ENCODE measurements at places on chromosomes 3 and 15. TPM values are rescaled to one million over a fixed set of nuclear protein-coding genes. Genes with fewer than 3 reads are reported as not detected.

The CPEB1 gene
- total RNA-seq = not detected

The GALNT15 gene
- total RNA-seq = not detected

The ADAMTS17 gene
- total RNA-seq = not detected

DNA sequence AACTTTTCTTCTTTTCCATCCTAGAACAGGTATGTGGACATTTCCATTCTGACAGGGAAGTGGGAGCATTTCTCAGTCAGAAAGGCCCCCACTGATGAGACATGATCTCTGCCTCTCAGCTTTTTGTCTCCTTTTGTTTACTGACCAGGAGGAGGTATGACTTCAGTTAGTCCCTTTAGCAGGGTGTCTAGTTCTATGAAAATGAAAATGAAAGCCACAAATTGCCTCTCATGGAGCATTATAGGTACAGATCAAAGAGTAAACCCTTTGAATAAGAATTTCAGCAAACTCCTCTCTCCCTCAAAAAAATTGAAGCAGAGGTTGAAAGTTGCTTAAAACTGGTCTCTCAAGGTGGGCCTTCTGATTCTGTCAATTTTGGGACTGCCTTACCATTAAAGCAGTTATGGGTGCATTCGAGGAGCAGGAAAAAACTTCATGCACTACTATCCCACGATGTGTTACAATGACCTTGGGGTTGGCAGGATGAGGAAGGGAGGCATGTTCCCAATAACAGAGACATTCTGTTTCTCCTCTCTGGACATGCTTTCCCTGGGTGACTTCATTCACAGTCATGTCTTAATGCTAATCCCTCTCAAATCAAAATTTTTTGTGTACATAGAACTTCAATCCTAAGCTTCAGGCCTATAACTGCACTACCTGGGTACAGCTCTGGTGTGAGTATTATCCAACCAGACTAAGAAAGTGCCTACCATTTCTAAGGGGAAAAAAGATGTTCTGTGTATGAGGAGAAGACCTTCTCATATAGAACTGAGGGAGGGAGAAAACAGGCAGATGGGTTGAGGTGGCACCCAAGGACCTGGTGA, 50.6 kb upstream of the TBC1D23 start:
- no peak overlapping the region for H3K27ac ChIP-seq
- no peaks in the 10 kb centered on the region for H3K27me3 ChIP-seq
- H3K4me1 ChIP-seq = peaks cover 9% of the 10 kb centered on the region
- peak overlapping the region; percentile 3 for H3K4me3 ChIP-seq
- H3K36me3 ChIP-seq = no peaks in the 10 kb centered on the region

The AQP9 gene
- total RNA-seq = 0.10 TPM

DNA sequence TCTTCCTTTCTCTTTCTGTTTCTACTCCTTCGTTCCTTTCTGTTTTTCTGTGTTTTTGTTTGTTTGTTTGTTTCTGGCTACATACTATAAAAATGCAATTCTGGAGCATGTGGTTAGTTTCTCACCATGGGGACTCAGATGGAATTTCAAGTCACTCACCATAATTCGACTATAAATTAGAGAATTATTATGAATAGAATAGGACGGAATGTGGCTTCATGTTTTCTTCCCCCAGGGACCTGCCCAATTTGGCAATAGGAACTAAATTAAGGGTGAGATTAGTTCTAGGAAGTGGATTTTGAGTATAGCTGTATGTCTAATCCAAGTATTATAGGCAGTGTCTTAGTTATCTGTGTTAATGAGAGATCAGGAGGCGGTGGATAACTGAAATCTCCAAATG, 96.9 kb downstream of the THSD4 start:
- H3K27ac ChIP-seq = no peak overlapping the region
- no peaks in the 10 kb centered on the region for H3K4me1 ChIP-seq
- no peak for DNase-seq
- H3K36me3 ChIP-seq = no peaks in the 10 kb centered on the region
- H3K4me3 ChIP-seq = no peak overlapping the region
- H3K27me3 ChIP-seq = peaks cover 3% of the 10 kb centered on the region

GRCh38 chr3:10437995-10438901, 67.1 kb downstream of the ATP2B2 start:
- H3K4me3 ChIP-seq = no peak overlapping the region
- H3K4me1 ChIP-seq = peaks cover 47% of the 10 kb centered on the region
- no peak for DNase-seq
- no peaks in the 10 kb centered on the region for H3K36me3 ChIP-seq
- H3K27ac ChIP-seq = peak overlapping the region; percentile 61
- H3K27me3 ChIP-seq = no peaks in the 10 kb centered on the region

- no peak for DNase-seq
- H3K36me3 ChIP-seq = peaks cover 31% of the 10 kb centered on the region
- H3K4me3 ChIP-seq = peak overlapping the region; percentile 30
- H3K4me1 ChIP-seq = peaks cover 47% of the 10 kb centered on the region
- H3K27me3 ChIP-seq = no peaks in the 10 kb centered on the region
- H3K27ac ChIP-seq = peak overlapping the region; percentile 64
These were observed 16.7 kb downstream of the BLOC1S6 start for GRCh38 chr15:45603881-45604280.

The ZIC4 gene
- total RNA-seq = not detected

The AMIGO3 gene
- not detected for total RNA-seq

GRCh38 chr3:24069045-24069444, 124.0 kb downstream of the NR1D2 start:
- H3K4me3 ChIP-seq = no peak overlapping the region
- no peaks in the 10 kb centered on the region for H3K36me3 ChIP-seq
- no peak overlapping the region for H3K27ac ChIP-seq

GRCh38 chr15:44186705-44187104, 8.4 kb downstream of the FRMD5 start:
- H3K27ac ChIP-seq = no peak overlapping the region
- no peak for DNase-seq
- no peak overlapping the region for H3K4me3 ChIP-seq
- no peaks in the 10 kb centered on the region for H3K36me3 ChIP-seq

- peak overlapping the region; percentile 45 for H3K4me3 ChIP-seq
- H3K27ac ChIP-seq = peak overlapping the region; percentile 80
- no peaks in the 10 kb centered on the region for H3K27me3 ChIP-seq
- DNase-seq = no peak
- H3K4me1 ChIP-seq = peaks cover 60% of the 10 kb centered on the region
These were observed 8.0 kb upstream of the ANKRD28 start for GRCh38 chr3:15805756-15806266.

The CTDSPL gene
- total RNA-seq = not detected

DNA sequence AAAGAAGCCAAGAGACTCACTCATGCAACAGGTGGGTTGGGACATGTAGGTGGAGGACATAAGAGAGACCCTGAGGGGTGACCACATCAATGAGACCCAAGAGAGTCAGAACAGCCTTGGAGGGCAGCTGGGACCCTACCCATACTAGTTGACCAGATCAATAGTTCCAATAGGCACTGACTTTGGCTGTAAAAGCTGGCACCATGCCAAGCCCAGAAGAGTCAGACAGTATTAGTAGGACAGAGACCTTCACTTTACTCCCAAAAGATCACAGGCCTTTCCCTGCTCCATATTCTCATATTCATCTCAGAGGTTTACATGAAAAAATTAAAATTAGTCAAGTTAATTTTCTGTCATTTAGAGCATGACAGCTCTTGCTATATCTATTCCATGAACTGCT, 20.9 kb upstream of the GABRR3 start:
- H3K36me3 ChIP-seq = no peaks in the 10 kb centered on the region
- no peaks in the 10 kb centered on the region for H3K27me3 ChIP-seq
- DNase-seq = no peak
- H3K4me3 ChIP-seq = no peak overlapping the region

- no peak overlapping the region for H3K27ac ChIP-seq
- DNase-seq = no peak
- peaks cover 31% of the 10 kb centered on the region for H3K36me3 ChIP-seq
These were observed 22.7 kb downstream of the SEC61A1 start for GRCh38 chr3:128074851-128075521.

The PLCH1 gene
- 0.27 TPM for total RNA-seq

DNA sequence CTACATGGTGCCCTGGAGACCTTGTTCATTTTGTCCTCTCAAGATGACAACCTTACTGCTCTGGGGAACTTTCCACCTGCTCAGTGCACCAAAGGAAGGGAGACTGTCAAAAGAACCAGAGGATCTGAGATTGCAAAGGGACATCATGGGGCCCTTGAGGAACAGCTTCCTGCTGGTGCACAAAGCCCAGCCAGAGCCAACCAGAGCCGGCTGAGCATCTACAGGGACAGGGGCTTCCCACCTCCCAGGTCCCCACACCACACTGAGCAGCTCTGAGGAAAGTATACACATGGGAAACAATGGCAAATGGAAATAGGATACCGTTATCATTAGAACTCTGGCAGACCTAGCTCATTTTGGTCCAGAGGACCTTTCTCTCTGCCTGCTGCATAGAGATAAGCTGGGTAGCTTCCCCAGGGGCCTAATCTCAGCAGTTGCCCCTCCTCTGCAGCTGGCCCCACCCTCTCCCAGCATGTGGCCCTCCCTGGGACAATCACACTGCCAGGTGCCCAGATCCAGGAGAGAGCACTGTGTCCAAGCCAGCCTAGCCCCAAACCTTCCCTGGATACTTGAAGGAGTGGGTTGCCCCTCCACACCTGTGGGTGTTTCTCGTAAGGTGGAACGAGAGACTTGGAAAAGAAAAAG, 123.4 kb upstream of the PRR20G start:
- DNase-seq = no peak
- no peak overlapping the region for H3K4me3 ChIP-seq
- no peaks in the 10 kb centered on the region for H3K4me1 ChIP-seq
- H3K36me3 ChIP-seq = no peaks in the 10 kb centered on the region

The SPINK8 gene
- total RNA-seq = not detected

DNA sequence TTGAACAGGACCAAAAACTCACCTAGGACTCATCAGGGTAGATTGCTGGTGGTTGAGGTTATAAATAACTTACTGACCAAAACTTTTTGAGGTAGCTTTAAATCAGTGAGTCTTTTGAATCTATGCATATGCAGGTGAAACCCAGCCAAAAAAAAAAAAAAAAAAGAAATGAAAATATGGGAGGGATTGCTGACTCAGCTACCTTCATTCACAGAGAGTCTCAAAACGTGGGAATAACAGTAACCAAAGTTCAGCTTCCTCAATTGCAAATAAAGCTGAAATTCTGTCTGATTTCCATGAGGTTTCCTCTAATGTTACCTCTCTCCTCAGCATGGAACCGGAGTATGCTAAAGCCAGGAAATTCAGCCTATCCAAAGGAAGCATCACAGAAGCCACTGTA, 95.2 kb upstream of the SEMA6D start:
- H3K27me3 ChIP-seq = no peaks in the 10 kb centered on the region
- no peak for DNase-seq
- no peak overlapping the region for H3K4me3 ChIP-seq
- H3K36me3 ChIP-seq = no peaks in the 10 kb centered on the region
- no peaks in the 10 kb centered on the region for H3K4me1 ChIP-seq

GRCh38 chr15:25930931-25931330, 67.8 kb upstream of the ATP10A start:
- no peaks in the 10 kb centered on the region for H3K36me3 ChIP-seq
- H3K27ac ChIP-seq = no peak overlapping the region
- peaks cover 6% of the 10 kb centered on the region for H3K27me3 ChIP-seq
- H3K4me3 ChIP-seq = no peak overlapping the region
- DNase-seq = no peak

The FBXO40 gene
- total RNA-seq = not detected

- peaks cover 14% of the 10 kb centered on the region for H3K27me3 ChIP-seq
- no peaks in the 10 kb centered on the region for H3K4me1 ChIP-seq
- no peak overlapping the region for H3K4me3 ChIP-seq
- H3K36me3 ChIP-seq = no peaks in the 10 kb centered on the region
These were observed 27.6 kb downstream of the C2CD4A start for GRCh38 chr15:62094388-62094787.

The MINAR1 gene
- total RNA-seq = 0.42 TPM

The DPPA2 gene
- total RNA-seq = not detected

The PFKFB4 gene
- 3.2 TPM for total RNA-seq

DNA sequence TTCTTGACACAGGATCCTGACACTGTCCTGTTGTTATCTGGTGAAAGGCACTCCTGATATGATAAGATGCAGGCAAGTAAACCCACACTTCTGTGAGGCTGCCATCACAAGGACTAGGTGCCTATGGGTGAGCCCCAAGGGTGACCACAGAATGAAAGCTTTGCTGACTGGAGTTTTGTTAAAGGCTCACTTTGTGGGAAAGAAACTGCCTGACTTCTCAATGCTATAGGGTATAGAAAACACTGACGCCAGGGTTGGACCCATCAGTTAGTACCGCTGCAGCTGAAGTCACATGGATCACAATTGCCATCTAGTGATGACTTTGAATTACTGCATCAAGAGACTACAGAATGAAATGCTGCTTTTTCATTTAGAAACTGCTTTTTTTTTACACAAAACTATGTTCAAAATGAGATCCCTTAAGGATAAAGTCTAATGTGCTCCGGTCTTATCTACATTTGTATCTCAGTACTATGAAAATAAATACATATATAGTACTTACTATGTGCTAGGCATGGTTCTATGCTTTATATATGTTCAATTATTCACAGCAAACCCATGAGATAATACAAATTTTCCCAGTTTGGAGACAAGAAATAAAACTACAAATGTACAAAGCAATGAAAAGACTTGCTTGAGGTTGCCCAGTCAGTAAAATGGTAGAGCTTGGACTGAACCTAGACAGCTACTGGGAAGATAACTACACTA, 64.2 kb upstream of the CMSS1 start:
- H3K27ac ChIP-seq = no peak overlapping the region
- peaks cover 8% of the 10 kb centered on the region for H3K27me3 ChIP-seq
- H3K36me3 ChIP-seq = no peaks in the 10 kb centered on the region
- no peak overlapping the region for H3K4me3 ChIP-seq
- H3K4me1 ChIP-seq = no peaks in the 10 kb centered on the region

DNA sequence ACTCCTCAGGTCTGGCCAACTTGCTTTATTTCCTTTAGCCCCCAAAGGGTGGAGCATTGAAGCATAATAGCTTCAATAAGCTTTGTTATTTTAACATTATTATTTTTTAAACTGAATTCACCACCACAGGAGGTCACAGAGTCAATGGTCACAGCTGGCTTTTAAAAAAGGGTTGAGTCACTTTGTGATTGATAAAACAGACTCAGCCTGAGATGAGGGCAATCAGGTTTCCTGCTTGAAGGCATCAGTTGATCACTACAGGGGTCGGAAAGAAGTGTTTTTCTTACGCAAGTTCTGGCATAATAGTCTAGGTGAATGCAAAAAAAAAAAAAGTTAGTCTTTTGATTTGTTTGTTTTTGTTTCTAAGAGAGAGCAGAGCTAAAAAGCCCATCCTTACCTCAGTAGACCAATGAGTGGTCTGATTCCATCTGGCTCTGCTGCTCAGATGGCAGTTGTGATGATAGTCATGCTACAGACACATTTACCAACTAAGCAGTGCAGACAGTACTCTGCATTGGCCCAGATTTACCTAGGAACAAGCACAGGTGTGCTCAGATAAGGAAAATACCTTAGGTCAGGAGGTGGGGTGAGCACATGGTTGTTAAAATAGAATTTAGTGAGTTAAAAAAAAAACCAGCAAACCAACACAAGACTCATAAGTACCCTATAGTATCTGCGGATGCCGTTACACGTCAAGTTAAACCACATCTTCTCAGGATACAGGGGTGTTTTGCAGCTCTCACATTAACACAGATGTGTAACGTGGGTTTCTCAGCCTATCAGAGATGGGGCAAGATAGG, 22.6 kb downstream of the ZNF80 start:
- H3K27me3 ChIP-seq = no peaks in the 10 kb centered on the region

GRCh38 chr3:160127308-160127707, 97.9 kb upstream of the C3orf80 start:
- peaks cover 13% of the 10 kb centered on the region for H3K4me1 ChIP-seq
- H3K27me3 ChIP-seq = no peaks in the 10 kb centered on the region
- H3K27ac ChIP-seq = no peak overlapping the region
- no peaks in the 10 kb centered on the region for H3K36me3 ChIP-seq

GRCh38 chr3:116981089-116981488, 271.5 kb downstream of the TUSC7 start:
- no peak overlapping the region for H3K4me3 ChIP-seq
- no peak overlapping the region for H3K27ac ChIP-seq
- no peaks in the 10 kb centered on the region for H3K36me3 ChIP-seq
- DNase-seq = no peak
- H3K4me1 ChIP-seq = no peaks in the 10 kb centered on the region
- no peaks in the 10 kb centered on the region for H3K27me3 ChIP-seq

The TUSC7 gene
- not detected for total RNA-seq

The CPN2 gene
- not detected for total RNA-seq

Measured in activated B cell treated with CpG ODN at 0.5 μM for 24 hours (primary cell).